Testis (tissue), 5 donors: ENCODE measurements at places on chromosomes 1 and 21. TPM values are rescaled to one million over a fixed set of nuclear protein-coding genes. Genes with fewer than 3 reads are reported as not detected.

- H3K27me3 ChIP-seq = no peaks in the 10 kb centered on the region
- DNase-seq = no peak
- no peaks in the 10 kb centered on the region for H3K36me3 ChIP-seq
- H3K4me1 ChIP-seq = peaks cover 36% of the 10 kb centered on the region
Measured at GRCh38 chr1:1274931-1275431, 1.3 kb upstream of the UBE2J2 start.

- H3K27me3 ChIP-seq = no peaks in the 10 kb centered on the region
- H3K27ac ChIP-seq = no peak overlapping the region
- H3K4me1 ChIP-seq = no peaks in the 10 kb centered on the region
- no peaks in the 10 kb centered on the region for H3K36me3 ChIP-seq
- no peak overlapping the region for H3K4me3 ChIP-seq
Measured at GRCh38 chr1:187517546-187517945, 688.8 kb downstream of the PLA2G4A start.

DNA sequence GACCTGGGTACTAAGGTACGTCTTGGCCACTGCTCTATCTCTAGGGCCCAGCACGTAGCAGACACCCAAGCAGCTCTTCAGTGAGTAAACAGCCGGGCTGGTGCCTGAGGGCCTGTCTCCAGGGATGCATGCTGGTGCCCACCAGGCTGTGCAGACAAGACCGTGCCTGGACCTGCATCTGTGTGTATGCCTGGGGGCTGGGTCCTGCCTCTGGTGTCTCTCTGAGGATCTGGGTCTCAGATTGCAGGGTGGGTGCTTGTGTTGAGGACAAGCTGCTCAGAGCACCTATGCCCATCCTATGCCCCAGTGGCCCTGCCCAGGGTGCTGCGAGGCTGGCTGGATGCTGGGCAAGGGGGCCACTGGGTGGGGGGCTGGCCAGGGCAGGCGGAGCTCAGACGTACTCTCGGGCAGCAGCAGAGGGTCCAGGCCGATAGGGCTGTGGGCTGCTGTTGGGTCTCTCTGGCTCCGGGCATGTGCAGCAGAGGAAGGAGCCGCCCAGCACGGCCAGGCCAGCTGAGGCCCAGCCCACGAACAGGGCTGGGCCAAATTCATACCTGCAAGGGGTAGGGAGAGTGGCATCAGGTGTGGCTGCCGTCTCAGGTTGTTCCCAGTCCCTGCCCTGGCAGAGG lies 4.4 kb downstream of the CLDN19 start:
- no peak overlapping the region for H3K27ac ChIP-seq
- no peak for DNase-seq
- H3K4me1 ChIP-seq = no peaks in the 10 kb centered on the region
- H3K36me3 ChIP-seq = no peaks in the 10 kb centered on the region

RASAL2 gene
- 39.6 TPM for total RNA-seq

- no peak overlapping the region for H3K4me3 ChIP-seq
- no peaks in the 10 kb centered on the region for H3K36me3 ChIP-seq
- no peak for DNase-seq
- H3K27me3 ChIP-seq = no peaks in the 10 kb centered on the region
- H3K4me1 ChIP-seq = no peaks in the 10 kb centered on the region
Measured at GRCh38 chr1:233442026-233442780, 114.7 kb downstream of the MAP3K21 start.

GRCh38 chr1:37718181-37718900 lies 26.0 kb downstream of the CDCA8 start:
- no peak for DNase-seq
- H3K27me3 ChIP-seq = no peaks in the 10 kb centered on the region
- H3K36me3 ChIP-seq = no peaks in the 10 kb centered on the region

DNA sequence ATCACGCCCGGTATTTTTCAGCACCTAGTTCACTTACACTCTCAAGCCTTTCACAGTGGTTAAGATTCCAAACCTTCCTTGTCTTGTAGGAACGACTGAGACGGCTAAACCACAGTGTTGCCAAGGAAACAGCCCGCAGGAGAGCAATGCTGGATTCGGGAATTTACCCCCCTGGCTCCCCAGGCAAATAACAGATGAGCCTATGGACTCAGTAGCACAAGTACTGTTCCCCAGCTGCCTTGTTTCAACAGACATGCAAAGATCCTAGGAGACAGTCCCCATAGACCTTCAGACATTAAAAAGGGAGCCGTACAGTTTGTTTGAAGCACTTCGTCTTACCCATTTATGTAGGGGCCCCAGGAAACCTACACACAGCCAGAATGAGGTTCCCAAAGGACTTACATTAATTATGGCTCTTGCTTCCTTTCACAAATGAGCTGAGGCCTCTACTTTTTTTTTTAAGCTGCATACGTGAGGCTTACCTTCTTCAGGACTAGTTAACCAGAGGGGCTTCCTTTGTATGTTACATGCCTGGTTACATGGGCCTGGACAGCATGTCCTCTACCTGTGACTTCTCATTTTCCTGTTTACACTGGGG lies 2.7 kb downstream of the SNAPIN start:
- no peak overlapping the region for H3K27ac ChIP-seq
- H3K36me3 ChIP-seq = no peaks in the 10 kb centered on the region
- peaks cover 5% of the 10 kb centered on the region for H3K4me1 ChIP-seq
- no peak overlapping the region for H3K4me3 ChIP-seq
- no peaks in the 10 kb centered on the region for H3K27me3 ChIP-seq

GRCh38 chr1:184889166-184889565 lies 85.1 kb downstream of the NIBAN1 start:
- no peaks in the 10 kb centered on the region for H3K27me3 ChIP-seq
- peaks cover 9% of the 10 kb centered on the region for H3K4me1 ChIP-seq
- DNase-seq = no peak
- no peak overlapping the region for H3K27ac ChIP-seq

GRCh38 chr1:206953126-206953525 lies 6.9 kb upstream of the PIGR start:
- no peak for DNase-seq
- no peaks in the 10 kb centered on the region for H3K4me1 ChIP-seq
- no peak overlapping the region for H3K27ac ChIP-seq

C1orf185 gene
- total RNA-seq = 8.2 TPM

DNA sequence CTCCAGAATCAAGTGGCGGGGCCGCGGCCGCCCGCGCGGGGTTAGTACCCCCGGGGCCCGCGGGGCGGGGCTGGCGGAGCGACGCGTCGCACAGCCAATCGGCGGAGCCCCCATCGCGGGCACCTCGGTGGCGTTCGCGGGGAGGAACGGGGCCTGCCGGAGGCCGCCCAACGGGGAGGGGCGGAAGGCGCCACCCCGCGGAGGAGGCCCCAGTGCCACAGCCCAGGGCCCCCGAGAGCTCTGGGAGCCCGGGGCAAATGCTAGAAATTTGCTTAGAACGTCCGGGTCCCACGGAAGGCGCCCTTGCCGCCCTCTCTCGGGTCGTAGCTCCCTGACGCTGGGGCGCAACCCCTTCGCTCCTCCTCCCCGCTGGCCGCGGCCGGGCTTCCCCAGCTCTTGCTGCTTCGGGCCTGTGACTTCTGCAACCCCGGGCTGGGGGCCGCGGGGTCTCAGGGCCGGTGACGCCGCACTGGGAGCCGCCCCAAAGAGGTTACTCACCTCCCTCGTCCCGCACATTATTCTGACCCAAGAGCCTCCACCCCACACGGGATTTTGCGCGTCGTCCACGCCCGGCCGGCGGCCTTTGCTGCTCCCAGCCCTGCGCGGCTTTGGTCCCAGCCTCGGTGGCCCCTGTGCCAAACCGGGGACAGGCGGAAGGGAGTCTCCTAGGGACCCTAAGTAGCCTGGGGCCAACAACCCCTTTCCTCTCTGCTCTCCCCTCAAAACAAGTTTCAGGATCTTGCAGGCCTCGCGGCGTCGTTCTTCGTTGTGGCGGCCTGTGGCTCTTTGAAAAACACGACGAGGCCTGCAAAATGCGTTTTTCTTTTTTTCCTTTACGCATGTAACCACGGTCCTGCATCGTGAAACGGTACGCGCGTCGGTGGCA lies at the start of gene RUNX3:
RUNX3 (minus strand) TSS at position 17 of the 886 bp plus-strand sequence. CDS start 408 bp downstream, outside the sequence.
- H3K36me3 ChIP-seq = no peaks in the 10 kb centered on the region
- H3K4me3 ChIP-seq = peak within 1 kb of the TSS; percentile 49
- H3K27me3 ChIP-seq = no peaks in the 10 kb centered on the region
- H3K27ac ChIP-seq = no peak within 1 kb of the TSS
- H3K4me1 ChIP-seq = peaks cover 3% of the 10 kb centered on the region

- no peaks in the 10 kb centered on the region for H3K36me3 ChIP-seq
- no peaks in the 10 kb centered on the region for H3K27me3 ChIP-seq
- H3K27ac ChIP-seq = no peak overlapping the region
Measured at GRCh38 chr1:57133686-57134085, 167.9 kb upstream of the C8B start.

DNA sequence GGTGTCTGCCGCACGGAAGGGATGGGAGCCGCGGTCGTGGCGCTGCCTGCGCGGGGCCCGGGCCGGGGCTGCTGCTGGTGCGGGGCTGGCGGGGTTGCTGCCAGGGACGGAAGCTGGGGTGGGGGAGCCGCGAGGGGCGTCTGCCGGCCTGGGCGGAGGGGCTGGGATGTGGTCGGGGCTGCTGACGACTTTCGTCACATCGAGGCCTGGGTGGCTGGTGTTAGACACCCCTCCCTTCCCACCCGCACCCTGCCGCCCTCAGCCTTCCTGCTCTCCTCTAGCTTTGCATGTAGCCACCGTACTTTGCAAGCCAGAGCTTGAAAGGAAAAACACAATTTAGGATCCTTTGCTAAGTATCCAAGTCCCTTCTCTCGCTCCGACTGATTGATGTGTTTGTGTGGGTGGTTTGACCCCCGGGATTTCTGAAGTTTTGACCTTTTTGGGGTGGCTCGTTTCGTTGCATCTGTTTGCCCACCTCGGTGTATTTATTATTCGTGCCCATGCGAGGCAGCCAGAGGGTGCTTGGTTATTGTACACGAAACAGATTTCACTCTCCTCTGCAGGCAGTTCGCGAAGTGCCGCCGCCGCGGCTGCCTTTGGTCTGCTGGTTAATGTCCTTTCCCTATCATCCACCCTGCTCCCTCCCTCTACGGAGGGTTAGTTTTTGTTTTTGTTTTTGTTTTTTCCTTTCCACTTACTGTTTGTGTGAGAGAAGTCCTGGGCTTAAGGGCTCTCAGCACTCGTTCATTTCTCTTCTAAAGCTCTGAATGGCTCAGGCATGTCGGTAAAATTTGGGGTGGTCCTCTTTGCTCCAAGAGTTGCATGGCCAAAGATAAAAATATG lies 868 bp downstream of the C1orf21 start:
- H3K36me3 ChIP-seq = no peaks in the 10 kb centered on the region
- H3K4me3 ChIP-seq = peak overlapping the region; percentile 97
- H3K4me1 ChIP-seq = peaks cover 12% of the 10 kb centered on the region
- H3K27me3 ChIP-seq = no peaks in the 10 kb centered on the region
- H3K27ac ChIP-seq = peak overlapping the region; percentile 86

DNA sequence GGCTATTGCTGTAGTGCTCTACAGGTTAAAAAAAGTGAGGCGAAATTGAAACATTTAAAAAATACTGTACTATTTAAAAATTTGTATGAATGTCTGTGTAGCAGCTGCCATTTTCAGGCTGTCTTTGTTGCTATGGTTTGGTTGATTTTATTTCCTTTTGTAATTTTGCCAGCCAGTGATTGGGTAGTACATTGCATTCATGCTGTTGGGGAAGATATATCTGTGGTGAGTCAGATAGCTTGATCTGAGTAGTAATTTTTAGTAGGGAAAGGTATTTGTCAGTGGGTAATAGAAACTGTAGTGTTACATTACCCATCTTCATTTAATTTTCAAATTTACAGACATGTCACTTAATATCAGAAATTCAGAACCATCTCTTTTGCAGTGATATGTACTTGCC lies 15.0 kb downstream of the NFIA start:
- H3K27me3 ChIP-seq = no peaks in the 10 kb centered on the region
- peaks cover 30% of the 10 kb centered on the region for H3K4me1 ChIP-seq
- H3K36me3 ChIP-seq = no peaks in the 10 kb centered on the region
- H3K4me3 ChIP-seq = no peak overlapping the region

GRCh38 chr1:44437107-44437716 lies 32.2 kb downstream of the RNF220 start:
- no peak overlapping the region for H3K4me3 ChIP-seq
- no peaks in the 10 kb centered on the region for H3K27me3 ChIP-seq
- no peak overlapping the region for H3K27ac ChIP-seq
- DNase-seq = no peak

TIE1 gene
- total RNA-seq = 10.5 TPM

DNA sequence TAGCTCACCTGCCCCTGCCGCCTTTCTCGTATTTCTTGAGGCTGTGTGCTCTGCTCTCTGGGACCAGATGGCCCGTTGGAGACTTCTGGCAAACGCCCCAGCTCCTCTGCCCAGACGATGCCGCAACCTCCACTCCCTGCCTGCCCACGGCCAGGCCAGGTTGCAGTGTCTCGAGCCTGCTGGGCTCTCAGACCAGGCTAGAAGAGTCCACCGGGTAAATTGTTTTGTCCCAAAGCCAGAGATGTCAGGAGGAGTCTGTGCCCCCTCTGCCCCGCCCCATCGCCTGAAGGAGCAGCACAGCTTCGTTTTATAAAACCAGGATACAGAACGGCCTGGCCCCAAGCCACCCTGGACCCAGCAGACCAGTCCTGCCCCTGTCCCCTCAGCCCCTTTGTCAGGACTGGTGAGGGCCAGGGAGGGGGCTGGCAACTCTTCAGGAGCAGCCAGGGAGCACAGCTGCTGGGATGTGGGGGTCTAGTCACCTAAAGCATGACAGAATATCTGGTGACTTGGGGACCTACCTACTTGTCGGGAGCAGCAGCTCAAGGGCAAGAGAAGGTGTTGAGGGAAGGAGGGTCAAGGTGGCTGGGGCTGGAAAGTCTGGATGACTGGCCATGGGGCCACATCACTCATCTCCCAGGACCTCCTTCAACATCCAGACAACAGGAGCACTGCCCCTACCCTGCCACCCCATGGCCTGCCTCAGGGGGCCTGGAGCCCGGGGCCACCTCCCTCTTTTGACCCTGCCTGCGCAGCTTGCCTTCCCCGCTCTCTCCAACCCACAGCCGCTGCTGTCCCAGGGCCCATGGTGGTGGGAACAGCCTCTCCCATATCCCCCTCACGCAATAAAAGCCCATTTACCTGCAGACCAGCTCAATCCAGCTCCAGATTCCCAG lies 33.9 kb upstream of the LBR start:
- H3K27me3 ChIP-seq = no peaks in the 10 kb centered on the region
- H3K4me3 ChIP-seq = no peak overlapping the region
- no peaks in the 10 kb centered on the region for H3K36me3 ChIP-seq
- peaks cover 16% of the 10 kb centered on the region for H3K4me1 ChIP-seq
- no peak overlapping the region for H3K27ac ChIP-seq
- DNase-seq = peak; percentile 44

- no peaks in the 10 kb centered on the region for H3K36me3 ChIP-seq
- DNase-seq = no peak
- H3K27me3 ChIP-seq = no peaks in the 10 kb centered on the region
Measured at GRCh38 chr1:29650041-29650400, 413.7 kb downstream of the PTPRU start.

- H3K4me1 ChIP-seq = no peaks in the 10 kb centered on the region
- DNase-seq = no peak
- no peaks in the 10 kb centered on the region for H3K27me3 ChIP-seq
- H3K27ac ChIP-seq = no peak overlapping the region
Measured at GRCh38 chr21:36261459-36261858, 58.5 kb upstream of the MORC3 start.

GRCh38 chr1:59098655-59099054 lies 198.2 kb upstream of the FGGY start:
- no peaks in the 10 kb centered on the region for H3K27me3 ChIP-seq
- H3K36me3 ChIP-seq = no peaks in the 10 kb centered on the region
- no peak overlapping the region for H3K4me3 ChIP-seq
- no peak for DNase-seq
- H3K27ac ChIP-seq = no peak overlapping the region

GRCh38 chr1:91226741-91227140 lies 177.9 kb downstream of the HFM1 start:
- no peaks in the 10 kb centered on the region for H3K27me3 ChIP-seq
- H3K36me3 ChIP-seq = no peaks in the 10 kb centered on the region
- no peak overlapping the region for H3K27ac ChIP-seq
- no peak for DNase-seq
- no peak overlapping the region for H3K4me3 ChIP-seq
- H3K4me1 ChIP-seq = no peaks in the 10 kb centered on the region
